ENCODE measurements at places on chromosomes 2 and 18.

- DNase-seq, result no peak
These were observed 7.7 kb downstream of the SLC30A3 start for GRCh38 chr2:27255187-27255586.

GRCh38 chr2:152811916-152812315 lies 93.5 kb downstream of the ARL6IP6 start:
- no peak for DNase-seq

DNA sequence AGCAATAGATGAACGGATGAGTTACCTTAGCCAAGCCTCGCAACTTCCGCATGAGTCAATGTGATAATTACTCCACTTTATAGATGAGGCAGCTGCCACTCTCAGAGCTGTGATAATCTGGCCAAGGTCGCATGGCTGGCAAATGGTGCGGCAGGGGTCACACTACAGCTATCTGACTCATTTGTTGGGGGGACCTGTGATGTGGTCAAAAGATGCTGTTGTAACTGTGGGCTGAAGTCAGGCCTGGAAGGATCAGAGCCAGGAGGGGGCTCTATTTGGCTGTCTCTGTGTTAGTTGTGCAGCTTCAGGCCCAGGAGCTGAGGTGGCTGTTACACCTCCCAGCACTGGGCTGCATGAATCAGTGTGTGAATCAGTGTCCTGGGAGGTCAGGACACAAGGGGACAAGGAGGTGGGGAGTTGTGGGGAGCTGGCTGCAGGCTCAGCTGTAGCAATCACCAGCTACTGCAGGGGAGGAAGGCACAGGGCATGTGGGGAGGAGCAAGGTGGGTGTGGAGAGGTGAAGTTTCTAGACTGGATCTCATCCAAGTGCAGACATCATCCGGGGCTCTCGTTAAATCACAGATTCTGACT lies 33.1 kb downstream of the NGEF start:
- DNase-seq, result peak; percentile 44

- no peak for DNase-seq
These were observed 12.3 kb downstream of the YIPF4 start for GRCh38 chr2:32290000-32290339.

DNA sequence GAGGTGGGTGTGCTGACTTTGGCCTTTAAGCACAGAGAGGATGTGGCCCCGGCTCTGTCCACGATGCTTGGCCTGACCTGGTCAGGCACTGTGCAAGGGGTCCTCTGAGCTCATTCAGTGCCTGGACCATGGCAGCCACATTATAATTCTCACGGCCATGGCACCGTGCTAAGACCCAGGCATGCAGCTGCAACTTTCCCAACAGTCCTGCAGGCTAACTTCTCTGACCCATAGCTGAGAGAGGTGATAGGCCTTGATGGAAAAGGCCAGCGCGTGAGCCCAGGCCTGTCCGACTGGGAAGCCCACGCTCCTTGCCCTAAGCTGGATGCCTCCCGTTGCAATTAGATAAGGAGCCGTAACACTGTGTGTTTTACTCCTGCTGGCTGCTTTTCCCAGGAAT lies 99.9 kb downstream of the TFCP2L1 start:
- no peak for DNase-seq

GRCh38 chr2:43103093-43103404 lies 123.4 kb downstream of the ZFP36L2 start:
- no peak for DNase-seq

DNA sequence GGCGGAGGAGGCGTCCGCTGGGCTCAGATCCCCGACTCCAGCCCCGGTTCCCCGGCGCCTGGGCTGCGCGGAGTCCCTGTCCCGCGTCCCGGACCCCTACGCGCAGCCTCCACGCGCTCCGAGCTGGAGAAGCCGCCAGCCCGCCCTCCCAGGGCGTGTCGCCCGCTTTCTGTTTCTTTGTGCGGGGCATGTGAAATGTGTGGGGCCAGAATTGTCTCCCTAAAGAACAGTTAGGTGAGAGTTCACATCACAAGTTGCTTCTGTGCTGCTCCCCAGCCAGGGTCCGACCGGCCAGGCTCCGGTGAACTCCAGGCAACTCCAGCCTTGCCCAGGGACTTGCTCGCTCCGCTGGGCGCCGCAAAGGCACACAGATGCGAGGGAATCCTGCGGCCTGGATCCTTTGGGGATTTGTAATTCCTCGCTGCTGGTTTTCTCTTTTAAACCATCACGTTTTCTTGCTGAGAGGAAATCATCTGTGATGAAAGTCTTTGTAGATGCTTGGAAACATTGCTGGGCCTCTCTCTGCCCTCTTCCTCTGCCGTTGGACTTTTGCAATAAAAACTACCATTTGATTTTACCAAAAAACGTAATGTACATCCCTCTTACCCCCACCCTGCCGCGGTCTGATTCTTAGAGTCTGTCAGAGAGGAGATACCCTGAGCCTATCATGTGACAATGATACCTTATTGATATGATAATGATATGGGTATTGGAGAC lies 631 bp downstream of the GYPC start:
- peak; percentile 50 for DNase-seq

DNA sequence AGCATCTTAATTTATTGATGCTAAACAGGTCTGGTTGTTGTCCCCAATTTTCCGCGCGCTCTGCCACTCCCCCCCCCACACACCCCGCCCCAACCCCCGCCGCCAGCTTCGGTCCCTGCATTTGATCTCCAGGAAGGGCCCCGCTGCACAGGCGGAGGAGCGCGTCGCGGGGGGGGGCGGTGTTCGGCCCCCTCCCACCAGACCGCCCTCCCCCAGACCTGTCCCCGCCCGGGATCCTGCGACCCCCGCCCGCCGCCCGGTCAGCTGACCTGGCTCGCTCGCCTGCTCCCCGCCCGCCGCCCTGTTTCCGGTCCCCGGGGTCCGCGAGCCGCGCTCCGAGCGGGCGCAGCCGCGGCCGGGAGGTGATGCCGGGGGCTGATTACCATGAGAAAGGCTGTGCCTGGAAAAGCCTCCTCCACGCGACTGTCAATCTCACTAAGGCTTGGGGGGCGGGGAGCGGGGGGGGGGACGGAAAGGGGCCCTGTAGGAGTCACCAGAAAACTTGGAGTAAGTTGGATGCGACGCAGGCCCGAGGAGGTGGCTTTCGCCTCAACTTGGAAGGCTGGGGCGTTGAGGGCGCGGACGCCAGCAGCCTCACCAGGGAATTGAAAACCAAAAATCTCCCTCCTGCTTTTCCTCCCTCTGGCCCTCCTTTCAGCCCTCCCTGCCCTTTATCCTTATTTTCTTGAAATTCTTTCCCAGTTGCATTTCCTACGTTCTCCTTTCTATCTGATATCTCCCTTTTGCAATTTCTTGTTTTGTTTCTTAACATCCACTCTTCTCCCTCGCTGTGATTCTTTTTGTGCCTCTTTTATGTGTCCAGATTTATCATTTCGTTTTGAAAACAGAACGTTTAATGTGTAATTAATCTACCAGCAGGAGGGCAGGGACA lies 4.4 kb upstream of the ZEB2 start:
- DNase-seq, result peak; percentile 46

DNA sequence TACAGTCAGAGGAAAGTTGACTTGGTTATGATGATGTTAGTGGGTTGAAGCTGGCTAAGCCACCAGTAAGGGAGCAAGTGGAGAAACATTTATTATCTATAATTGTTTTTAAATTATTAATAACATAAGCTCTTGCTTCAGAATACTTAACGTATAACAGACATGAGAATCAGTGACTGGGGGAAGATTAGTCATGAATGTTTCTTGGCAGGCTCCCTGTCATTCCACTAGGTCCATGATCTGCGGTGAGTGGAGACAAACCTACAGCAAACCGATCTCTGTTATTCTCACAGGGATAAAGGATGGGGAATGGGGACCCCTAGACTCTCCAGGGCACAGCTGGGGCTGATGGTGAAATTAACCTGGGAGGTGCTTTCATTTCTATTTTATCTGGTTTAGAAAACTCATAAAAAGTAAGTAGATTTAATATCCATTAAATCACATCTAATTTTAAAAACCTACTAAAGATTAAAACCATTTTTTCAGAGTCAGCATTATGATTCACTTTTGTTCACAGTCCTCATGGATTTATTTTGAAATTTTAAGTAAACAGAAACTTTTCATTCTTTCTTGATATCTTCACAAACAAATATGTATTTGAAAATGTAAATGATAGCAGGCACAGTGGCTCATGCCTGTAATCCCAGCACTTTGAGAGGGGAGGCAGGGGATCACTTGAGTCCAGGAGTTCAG lies 420.3 kb downstream of the PTPRM start:
- DNase-seq, result peak; percentile 86

GRCh38 chr2:77642339-77642738 lies 120.2 kb upstream of the LRRTM4 start:
- DNase-seq, result no peak

GRCh38 chr18:54873884-54874255 lies 45.6 kb downstream of the RAB27B start:
- no peak for DNase-seq

Measured in fibroblast of skin of back (primary cell).